ENCODE measurements at places on chromosomes 4 and X.
A peak's percentile ranks its signal among the peaks of the same experiment; 100 is the strongest.

- no peak for DNase-seq
Observed at GRCh38 chr4:40308528-40309122, 26.5 kb upstream of the CHRNA9 start.

DNA sequence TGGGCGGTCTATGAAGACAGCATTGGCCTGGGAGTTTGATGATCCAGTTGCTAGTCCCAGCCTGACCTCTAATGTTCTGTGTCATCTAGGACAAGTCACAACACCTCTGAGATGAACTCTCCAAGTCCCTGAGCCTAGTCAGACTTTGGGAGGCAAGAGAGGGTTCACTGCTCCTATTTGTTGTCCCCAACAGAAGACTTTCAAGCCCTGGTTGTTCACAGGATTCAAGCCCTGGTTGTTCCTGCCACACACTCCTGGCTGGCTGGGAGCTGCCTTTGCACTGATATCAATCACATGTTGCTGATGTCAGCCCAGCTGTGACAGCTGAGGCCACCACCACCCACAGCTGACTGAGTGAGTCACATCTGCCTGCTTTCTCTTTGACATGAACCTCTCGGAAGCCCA is 253.2 kb upstream of the RASGEF1B start:
- peak; percentile 2 for DNase-seq

GRCh38 chrX:118117741-118118140 is 1.1 kb upstream of the KLHL13 start:
- no peak for DNase-seq

DNA sequence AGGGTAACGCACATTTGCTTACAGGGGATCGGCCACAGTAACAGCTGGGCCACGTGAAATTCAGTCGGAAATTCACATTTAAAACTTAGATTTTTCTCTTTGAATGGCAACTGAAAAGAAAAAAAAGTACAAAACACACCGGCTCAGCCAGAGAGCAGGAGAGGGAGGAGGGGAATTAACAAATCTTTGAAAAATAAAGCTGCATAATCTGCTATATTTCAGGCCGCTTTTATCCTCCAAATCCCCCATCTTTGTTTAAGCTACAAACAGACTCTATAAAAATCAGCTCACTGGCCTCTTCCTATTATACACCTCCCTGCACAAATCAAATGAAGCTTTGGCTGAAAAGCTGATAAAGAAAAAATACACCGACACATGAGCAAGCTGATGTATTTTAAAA is 169.1 kb downstream of the LDB2 start:
- no peak for DNase-seq

- no peak for DNase-seq
Observed at GRCh38 chr4:169361756-169362155, 91.0 kb upstream of the SH3RF1 start.

- no peak for DNase-seq
Observed at GRCh38 chrX:17038681-17039161, 92.3 kb downstream of the REPS2 start.

GRCh38 chr4:156816360-156816755 is 155.2 kb downstream of the PDGFC start:
- DNase-seq = no peak

DNA sequence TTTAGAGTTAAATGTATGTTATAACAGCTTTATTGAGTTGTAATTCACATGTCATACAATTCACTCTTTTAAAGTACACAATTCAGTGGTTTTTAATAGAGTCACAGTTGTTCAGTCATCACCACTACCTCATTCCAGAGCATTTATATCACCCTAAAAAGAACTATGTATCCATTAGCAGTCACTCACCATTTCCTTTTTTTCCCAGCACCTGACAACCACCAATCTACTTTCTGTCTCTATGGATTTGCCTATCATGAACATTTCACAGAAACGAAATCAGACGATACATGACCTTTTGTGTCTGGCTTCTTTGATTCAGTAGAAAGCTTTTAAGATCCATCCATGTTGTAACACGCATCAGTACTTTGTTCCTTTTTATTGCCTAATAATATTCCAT is 52.9 kb upstream of the FRAS1 start:
- no peak for DNase-seq

DNA sequence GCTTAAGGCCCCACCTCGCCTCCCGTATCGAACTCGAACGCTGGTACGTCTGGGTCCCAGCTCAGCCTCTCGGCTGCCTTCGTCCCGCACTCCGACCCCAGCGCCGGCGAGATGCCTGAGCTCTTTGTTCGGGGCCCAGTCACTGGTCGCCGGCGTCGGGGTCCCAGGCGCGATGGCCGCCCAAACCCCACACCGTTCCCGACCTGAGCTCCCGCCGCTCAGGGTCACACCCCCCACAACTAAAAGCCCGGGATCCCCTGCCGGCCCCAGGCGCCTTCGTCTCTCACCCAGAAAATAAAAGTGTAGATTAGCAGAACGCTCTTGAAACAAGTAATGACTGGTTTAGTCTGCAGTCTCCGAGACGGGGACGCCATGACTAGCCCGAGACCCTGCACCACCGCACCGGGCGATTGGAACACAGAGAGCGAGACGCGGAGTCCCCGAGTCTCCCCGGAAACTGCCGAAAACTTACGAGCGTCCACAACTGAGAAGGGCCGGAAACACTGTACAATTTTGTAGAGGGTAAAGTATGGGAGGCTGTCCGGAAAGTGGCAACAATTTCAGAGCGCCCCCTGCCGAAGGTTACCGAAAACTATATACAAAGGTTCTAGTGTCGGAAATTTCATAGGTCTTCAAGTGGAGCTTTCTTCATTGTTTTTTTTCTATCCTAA is at the start of gene TSPAN6:
TSS of gene TSPAN6 (minus strand) at position 486 of the 671 bp plus-strand sequence. CDS start at position 374, 112 bp downstream.
- peak; percentile 8 for DNase-seq

DNA sequence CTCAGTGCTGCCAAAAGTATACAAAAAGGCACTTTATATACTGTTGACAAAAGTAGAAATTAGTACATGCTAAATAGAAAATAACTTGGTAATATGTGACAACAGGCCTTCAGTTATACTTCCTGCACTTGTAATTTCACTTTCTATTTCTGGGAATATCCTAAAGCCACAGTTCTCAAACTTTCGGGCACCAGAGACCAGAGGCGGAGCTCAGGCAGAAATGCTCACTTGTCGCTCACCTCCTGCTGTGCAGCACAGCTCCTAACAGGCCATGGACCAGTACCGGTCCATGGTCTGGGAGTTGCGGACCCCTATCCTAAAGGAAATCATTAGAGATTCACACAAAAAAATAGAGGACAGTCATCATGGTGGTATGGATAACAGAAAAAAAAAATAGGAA is 25.7 kb downstream of the ACSL4 start:
- DNase-seq = no peak

- DNase-seq = no peak
Observed at GRCh38 chr4:148425327-148426110, 16.7 kb downstream of the NR3C2 start.

DNA sequence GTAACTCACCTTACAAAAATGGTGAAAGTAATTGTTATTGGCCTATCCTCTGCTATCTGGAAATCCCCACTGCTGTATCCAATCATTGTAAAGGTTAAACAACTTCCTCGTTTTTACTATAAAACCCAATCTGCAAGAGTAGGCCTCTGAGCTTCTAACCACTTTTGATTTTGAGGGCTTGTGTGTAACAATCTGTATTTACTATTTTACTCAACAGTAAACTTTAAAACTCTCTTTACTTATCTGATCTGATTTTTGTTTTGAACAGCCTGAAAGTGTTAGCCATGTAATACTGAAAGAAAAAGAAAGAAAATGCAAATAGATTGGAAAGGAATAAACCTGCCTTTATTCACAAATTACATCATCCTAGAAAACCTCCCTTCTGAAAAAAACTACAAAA is 63.1 kb downstream of the SLC10A7 start:
- peak; percentile 90 for DNase-seq

- DNase-seq = no peak
Observed at GRCh38 chr4:38068107-38068506, 107.9 kb downstream of the PTTG2 start.

DNA sequence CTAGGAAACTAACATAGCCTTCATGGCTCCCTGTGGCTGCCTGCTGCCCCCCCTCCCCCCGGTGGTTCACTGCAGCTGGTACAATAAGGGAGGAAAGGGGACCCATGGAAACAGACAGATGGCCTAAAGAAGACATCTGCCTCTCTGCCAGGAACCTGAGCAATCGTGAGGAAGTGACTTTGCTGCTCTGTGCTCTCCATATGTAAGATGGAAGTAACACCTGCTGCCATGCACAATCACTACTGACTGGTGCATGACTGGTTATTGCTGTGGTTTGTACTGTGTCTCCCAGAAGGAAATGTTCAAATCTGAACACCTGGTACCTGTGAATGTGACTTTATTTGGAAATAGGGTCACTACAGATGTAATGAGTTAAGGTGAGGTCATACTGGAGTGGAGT is 43.6 kb downstream of the CD99L2 start:
- DNase-seq = no peak

GRCh38 chr4:108287834-108288413 is 119.2 kb upstream of the LEF1 start:
- DNase-seq = no peak

DNA sequence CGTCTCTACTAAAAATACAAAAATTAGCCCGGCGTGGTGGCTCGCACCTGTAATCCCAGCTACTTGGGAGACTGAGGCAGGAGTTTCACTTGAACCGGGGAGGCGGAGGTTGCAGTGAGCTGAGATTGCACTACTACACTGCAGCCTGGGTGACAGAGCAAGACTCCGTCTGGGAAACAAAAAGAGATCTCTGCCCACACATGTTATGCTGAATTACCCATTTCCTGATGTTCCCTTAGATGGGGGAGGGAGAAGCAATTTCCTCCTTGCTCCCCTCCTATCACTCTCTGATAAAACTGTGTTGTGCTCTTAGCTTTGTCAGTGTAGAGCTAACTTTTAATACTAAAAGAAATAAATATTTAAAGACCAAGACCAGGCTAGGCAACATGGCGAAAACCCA is 102.5 kb downstream of the LARP7 start:
- DNase-seq = no peak

DNA sequence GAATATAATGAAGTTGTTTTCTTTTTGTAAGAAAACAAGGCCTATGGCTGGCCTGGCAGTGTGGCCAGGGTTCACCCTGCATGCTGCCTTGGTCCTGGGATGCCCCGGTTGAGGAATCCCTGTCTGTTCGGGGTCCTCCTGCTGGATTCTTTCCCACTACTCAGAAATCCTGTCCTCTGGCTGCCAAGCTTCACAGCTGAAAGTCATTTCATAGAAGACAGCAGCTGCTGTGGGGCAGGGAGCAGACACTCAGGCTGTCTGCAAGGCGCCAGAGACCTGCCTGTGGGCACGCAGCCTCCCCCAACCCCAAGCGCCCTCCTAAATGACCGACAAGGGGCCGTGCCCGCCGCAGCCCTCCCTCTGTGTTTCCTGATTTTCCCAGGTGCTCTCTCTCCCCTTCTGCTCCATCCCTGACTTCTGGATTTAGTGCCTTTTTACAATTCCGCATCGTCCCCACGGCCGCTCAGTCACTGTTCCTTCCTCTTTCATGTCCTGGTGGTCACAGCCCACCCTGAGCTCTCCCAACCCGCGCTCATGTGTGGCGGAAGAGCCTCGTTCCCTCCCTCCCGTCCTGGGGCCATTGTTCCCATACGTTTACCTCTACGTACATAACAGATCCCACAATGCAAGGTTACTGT is 27.5 kb downstream of the ZFYVE28 start:
- DNase-seq = no peak

GRCh38 chr4:175833574-175834311 is 21.7 kb upstream of the GPM6A start:
- DNase-seq = no peak

- DNase-seq = peak; percentile 65
Observed at GRCh38 chr4:153114771-153115321, 89.4 kb upstream of the TRIM2 start.

DNA sequence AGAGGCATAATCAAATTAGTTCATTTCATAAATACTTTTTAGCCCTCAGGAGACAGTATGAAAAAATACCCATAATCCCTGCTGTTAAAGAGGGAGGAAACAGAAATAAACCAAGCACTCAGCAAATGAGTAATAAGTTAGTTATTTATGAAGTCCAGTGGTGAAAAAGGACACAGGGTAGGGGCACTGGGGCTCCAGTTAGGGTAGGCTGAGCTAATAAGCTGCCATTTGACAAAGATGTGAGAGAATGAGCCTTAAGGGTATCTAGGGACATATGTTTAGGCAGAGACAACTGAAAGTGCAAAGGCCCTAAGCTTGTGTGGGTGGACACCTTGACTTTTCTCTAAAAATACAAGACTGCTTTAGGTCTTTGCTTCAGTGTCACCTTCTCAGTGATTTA is 94.4 kb downstream of the IL15 start:
- no peak for DNase-seq

GRCh38 chrX:18075603-18076002 is 145.1 kb downstream of the BEND2 start:
- DNase-seq = no peak

DNA sequence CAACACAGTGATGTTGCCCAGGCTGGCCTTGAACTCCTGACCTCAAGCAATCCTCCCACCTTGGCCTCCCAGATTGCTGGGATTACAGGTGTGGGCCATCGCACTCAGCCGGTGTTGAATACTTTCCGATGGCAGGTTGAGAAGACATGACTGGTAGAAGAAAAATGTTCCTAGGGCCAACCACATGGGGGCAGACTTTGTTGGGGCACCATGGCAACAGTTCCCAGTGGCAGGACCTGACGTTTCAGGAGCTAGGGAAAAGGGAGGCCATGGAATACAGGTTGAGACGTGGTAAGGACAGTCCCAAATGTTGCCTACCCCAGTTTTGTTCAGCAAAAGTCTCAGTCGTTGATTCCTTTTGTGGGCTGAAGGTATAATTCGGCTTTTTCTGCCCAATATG is 134.6 kb downstream of the ASMT start:
- no peak for DNase-seq

All from T-helper 2 cell (primary cell).